Stimulated activated CD4-positive, alpha-beta T cell treated with anti-CD3 and anti-CD28 coated beads, Interleukin-2, amount 100 ng/mL, for 4 hours (primary cell): ENCODE measurements at places on chromosomes 13 and 19.
A peak's percentile ranks its signal among the peaks of the same experiment; 100 is the strongest.

GRCh38 chr13:47628666-47629065 lies 372.4 kb downstream of the SUCLA2 start:
- no peak for DNase-seq

- DNase-seq = no peak
Observed at GRCh38 chr19:47099576-47100050, 14.0 kb downstream of the ZC3H4 start.

GRCh38 chr13:67833564-67833963 lies 603.4 kb upstream of the PCDH9 start:
- DNase-seq = no peak

GRCh38 chr13:84479656-84480055 lies 597.4 kb upstream of the SLITRK1 start:
- no peak for DNase-seq

DNA sequence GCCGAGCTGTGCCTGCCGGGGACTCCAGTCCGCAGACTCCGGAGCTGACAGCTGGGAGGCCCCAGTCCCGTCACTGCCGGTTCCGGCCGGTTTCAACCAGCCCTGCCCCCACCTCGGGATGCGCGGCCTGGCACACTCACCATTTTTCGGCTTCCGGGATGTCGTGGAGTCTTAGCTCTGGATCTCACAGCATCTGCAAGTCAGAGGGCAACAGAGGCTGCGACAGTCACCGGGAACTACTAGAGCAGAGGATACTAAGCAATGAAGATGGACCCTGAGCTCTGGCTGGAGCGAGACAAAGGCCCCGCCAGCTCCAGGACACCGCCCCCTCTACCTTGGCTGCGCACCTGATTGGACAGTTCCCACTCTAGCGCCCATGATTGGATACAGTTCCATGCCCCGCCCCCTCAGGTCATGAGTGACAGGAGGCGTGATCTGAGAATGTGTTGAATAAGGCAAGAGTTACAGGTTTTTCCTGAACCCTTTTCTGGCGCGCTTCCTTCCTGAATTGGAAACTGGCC lies at the start of gene ZNF682:
Gene ZNF682, minus strand, starts transcription at position 303 of the 521 bp plus-strand sequence. Its CDS starts 160 bp downstream, at position 143.
- peak; percentile 90 for DNase-seq

DNA sequence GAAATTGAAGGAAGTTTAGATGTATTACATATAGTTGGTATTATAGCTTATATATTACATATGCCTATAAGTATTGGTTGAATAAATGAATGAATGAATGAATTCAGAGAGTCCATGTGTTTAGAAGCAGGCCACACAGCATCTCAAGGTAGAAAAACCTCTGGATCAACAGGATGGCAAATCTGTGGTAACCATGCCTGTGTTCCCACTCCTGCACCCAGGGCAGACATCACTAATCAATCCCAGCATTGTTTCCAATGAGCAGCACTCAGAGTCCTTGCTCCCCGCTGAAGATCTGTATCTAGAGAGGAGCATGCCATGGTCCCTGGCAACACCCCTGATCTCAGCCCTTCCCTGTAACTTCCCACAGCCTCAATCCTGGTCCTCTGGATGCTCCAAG lies 944 bp downstream of the CEACAM19 start:
- no peak for DNase-seq
